ENCODE measurements at places on chromosomes 7 and 10.

DNA sequence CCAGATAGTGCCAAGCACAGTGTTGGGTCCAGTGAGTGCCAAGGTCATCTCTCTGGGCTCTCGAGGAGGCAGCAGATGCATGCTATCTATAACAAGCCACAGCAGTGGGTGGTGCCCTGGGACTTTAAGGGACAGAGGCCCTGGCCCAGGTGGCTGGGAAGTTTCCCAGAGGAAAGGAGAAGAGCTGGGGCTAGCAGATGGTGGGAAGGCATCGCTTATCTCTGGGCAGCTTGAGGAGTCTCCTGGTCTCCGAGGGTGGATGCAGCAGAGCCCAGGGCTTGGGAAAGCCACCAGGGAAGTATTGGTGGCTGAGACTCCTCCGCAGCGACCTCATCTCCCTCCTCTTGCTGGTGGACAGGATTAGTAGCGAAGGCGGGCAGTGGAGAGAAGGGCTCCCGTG, 63.4 kb upstream of the LRRC4 start:
- DNase-seq, result no peak

GRCh38 chr10:29150010-29150409, 138.9 kb upstream of the LYZL1 start:
- no peak for DNase-seq

DNA sequence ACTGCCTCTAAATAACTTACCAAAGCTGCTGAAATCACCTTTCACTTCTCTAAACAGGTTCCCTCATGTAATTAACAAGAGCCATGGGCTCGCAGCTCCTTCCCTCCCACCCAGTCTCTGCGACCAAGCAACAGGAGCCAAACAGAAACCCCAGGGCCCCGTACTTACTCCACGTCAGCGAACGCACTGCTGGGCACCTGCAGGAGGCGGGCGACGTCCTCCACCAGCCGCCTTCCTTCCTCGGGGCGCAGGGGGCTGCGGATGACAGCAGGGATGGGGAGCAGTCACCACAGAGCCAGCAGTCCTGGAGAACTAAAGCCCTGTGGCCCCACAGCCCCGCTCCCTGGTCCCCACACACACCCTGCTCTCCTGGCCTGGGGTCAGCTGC, 477.0 kb downstream of the PTPRN2 start:
- no peak for DNase-seq

DNA sequence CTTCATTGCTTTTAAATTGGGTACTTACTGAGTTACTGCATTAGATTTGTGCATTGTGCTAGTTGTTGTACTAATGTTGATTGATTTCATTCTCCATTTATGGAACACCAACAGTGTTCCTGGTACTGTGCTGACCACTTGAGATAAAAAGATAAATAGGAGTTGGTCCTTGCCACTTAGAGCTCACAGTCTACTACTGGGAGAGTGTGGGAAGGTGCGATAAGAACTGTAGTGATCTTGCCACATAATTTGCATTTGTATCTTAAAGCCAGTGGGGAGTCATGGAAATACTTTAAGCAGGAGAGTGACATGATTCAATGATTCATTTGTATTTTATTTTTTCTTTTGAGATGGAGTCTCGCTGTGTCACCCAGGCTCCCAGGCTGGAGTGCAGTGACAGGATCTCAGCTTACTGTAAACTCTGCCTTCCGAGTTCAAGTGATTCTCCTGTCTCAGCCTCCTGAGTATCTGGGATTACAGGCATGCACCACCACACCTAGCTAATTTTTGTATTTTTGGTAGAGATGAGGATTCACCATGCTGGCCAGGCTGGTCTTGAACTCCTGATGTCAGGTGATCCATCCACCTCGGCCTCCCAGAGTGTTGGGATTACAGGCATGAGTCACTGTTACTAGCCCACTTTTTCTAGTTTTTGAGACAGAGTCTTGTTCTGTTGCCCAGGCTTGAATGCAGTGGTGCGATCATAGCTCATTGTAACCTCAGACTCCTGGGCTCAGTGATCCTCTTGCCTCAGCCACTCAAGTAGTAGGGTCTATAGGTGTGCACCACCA, 51.2 kb upstream of the TMEM248 start:
- no peak for DNase-seq

DNA sequence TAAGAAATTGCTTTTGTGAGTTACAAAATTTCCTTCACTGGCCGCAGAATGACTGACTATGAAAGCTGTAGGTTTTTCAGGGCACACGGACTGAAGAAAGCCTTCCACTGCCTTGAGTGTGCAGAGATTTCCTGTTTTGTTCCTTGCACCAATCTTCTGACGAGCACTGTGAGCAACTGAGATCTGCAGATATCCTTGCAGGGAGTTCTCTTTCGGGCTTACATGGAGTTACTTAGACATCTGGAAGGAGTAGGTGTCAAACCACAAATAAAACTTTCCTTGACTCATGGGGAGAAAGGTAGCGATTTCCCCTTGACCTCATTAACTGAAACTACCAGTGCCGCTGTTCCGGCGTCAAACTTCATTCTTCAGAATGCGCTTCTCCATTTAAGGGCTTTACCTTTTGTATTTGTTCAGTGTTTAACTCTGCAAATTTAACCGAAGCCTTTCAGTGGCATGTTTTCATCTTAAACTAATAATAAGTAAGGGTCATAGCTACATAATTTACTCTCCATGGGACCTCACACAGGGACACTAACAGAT, 1175.3 kb downstream of the GATA3 start:
- no peak for DNase-seq

DNA sequence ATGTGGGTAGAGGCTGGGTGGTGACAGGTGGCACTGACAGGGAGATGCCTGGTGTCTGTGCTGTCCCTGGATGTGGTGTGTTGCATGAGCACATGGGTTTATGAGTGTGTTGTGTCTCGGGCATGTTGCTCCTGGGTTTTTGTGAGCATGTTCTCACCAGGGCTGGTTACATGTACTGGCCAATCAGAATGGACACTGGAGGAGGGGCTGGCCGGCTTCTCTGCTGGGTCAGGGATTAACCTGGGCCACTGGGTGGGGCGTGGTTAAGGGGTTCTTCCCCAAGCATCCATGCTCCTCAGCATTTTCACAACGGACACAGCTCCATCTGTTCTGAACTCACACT, 20.8 kb upstream of the VOPP1 start:
- DNase-seq, result no peak

- no peak for DNase-seq
Measured at GRCh38 chr7:69941077-69941651, 342.9 kb downstream of the AUTS2 start.

DNA sequence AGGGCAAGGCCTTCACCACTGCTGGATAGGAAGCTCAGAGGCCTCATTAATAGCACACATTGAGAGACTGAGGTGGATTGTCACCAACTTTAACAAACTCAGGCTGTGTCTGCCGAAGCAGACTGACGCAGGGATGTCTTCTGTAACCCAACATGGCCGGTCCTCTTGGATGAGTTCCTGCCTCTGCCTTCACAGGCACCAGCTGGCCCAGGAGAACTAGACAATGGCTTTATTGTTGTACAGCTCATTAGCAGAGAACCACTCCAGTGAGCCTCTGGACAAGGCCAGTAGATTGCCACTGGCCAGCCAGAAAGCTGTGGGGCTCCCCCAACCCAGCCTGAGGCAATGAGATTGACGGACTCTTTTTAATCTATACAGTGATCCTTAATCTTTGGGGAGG, 9.4 kb downstream of the NODAL start:
- no peak for DNase-seq

GRCh38 chr7:128961030-128961659, 23.4 kb downstream of the IRF5 start:
- no peak for DNase-seq

DNA sequence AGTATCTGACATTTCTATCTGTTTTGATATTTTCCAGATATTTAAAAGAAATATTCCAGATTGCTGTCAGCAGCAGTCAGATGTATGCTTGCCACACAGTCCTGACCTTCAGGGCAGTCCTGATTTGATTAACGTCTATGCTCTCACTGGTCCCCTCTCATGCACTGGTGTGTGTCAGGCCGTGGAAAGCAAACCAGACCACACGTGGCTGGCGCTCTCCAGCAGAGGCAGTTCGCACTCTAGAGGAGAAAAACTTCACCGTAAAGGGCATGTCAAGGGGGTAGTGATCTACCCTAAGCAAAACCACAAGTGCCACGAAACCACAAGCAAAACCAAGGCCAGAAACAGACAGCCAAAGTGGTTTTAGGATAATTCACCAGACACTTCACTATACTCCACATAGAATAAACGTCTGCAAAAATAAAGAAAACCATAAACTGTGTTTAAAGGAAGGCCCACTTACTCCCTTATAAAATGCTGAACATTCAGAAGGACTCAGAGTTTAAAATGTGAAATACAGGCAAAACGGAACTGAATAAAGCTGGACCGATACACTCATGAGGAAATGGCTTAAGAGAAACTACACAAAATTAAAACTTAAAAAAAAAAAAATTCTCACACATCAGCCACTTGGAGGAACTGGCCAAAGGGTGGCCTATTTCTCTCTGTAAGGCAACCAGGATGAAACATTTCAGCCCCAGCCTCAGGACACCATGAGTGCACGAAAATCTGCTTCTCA, 26.4 kb downstream of the PARP12 start:
- DNase-seq, result no peak

DNA sequence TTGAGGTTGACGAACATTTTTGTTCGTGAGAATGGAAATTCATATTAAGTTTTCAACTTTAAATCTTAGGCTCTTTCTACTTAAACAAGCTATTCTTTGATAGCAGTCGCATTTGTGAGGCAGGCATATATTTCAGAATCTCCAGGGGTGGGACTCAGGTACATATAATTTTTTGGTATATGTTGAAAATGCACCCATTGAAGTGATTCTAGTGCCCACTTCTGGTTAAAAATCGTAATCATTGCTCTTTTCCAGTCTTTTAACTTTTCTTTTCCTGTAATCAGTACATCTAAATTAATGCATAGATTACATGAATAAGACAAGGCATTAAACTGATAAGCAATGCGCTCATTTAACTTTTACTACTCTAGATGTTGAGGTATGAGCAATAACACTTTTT, 67.8 kb downstream of the ZNRF2 start:
- DNase-seq, result no peak

DNA sequence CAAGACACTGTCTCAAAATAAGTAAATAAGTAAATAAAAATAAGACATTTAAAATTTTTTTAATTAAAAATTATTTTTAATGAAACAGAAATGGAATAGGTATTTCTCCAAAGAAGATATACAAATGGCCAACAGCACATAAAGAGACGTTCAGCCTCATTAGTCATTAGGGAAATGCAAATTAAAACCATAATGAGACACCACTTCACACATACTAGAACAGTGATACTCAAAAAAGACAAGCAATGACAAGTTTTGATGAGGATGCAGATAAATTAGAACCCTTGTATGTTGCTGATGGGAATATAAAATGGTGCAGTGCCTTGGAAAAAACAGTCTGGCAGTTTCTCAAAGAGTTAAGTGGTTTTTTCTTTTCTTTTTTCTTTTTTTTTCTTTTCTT, 26.5 kb upstream of the C10orf67 start:
- DNase-seq, result no peak

GRCh38 chr7:48089046-48090003, at the start of gene UPP1:
UPP1 (plus strand) TSS chr7:48089265; CDS start chr7:48094784, 5,519 bp downstream.
- DNase-seq, result no peak

GRCh38 chr10:84204122-84204521, 9.8 kb downstream of the CDHR1 start:
- DNase-seq, result no peak

DNA sequence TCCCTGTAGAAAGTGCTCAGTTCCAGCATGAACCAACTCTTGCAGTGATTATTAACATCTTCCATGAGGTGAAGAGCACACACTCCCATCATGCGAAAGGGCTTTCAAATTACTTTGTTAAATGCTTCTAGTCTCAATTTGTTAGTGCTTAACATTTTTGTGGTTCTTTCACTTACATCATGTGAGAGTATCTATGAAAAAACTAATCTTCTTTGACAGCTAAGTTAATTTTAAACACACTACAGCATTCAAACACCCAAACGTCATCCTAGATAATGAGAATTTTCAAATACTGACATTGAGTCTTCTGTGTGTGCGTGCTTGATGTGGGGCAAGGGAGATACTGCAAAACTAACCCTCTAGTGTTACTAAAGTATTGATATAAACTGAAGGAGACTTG, 84.8 kb downstream of the ETV1 start:
- no peak for DNase-seq

DNA sequence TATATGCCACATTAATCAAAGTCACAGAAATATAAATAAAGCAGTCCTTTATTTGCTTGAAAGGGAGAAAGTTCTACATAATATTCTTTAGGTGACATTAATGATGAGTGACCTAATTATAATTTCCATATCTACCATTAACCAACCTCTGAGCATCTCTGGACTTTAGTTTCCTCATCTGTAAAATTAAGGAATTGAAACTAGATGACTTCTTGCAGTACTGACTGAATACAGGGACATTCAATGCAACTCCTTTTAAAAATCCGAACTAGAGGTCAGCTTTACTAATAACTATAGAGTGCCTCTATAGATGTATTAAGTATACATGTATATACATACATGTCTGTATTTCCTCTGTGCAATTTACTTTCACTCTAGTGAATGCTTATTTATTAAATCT, 3.9 kb downstream of the FMC1 start:
- no peak for DNase-seq
